ENCODE measurements at places on chromosomes 7 and 10. TPM values are rescaled to one million over a fixed set of nuclear protein-coding genes. Genes with fewer than 3 reads are reported as not detected.
A peak's percentile ranks its signal among the peaks of the same experiment; 100 is the strongest.

Gene PPP1R9A
- 14.5 TPM for total RNA-seq

Gene TRPV5
- not detected for total RNA-seq

Gene TACR2
- 2.2 TPM for total RNA-seq

Gene CTTNBP2
- total RNA-seq = 7.8 TPM

Gene TRRAP
- 37.9 TPM for total RNA-seq

Gene CFAP43
- 5.3 TPM for total RNA-seq

Gene PDE6C
- total RNA-seq = not detected

Gene PRLHR
- 0.20 TPM for total RNA-seq

DNA sequence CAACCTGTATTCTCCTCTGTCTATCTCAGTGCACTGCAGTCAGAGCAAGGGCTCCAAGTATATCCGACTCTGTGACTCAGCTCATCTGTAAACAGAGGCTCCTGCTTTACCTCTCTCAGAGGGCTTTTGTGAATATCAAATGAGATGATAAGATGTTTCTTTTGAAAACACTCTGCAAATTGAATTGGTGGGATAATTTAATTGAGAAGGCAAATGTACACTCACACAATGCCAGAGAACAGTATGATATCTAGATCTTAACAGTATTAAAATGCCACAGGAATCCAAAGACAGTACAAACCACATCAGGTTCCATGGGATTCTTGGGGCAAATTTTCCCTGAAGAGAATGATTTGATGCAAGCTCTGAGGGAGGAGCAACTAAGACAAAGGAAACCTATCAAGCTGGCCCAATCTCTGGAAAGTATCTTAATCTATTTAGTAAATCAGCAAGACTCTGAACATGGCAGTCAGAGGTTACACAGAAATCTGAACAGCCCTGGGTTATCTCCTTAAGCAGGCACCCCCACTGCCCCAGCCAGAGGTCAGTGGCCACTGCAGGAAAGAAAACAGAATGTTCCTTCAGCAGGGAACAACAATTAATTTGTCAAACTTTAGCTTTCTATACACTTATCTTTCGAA lies 45.9 kb downstream of the DOCK4 start:
- DNase-seq = no peak
- H3K4me1 ChIP-seq = peaks cover 9% of the 10 kb centered on the region
- no peaks in the 10 kb centered on the region for H3K27me3 ChIP-seq
- H3K36me3 ChIP-seq = no peaks in the 10 kb centered on the region
- H3K4me3 ChIP-seq = no peak overlapping the region

DNA sequence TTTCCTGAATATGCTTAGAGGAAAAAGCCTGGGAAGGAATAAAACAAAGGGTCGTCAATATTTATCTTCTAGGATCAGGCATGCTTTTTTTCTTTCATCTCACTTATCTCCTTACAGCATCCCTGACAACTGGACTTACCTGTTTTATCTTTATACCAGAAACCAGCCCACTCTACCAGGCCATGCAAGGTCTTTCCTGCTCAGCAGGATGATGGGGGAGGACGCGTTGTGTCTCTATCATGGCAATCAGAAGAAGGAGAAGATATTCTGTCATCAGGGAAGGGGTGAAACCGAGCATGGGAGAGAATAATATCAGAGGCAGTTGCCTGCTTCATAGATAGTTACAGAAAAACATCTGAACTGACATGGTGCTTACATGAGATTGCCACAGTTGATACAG lies 445.6 kb downstream of the DPP6 start:
- no peaks in the 10 kb centered on the region for H3K4me1 ChIP-seq
- H3K27ac ChIP-seq = no peak overlapping the region
- no peaks in the 10 kb centered on the region for H3K36me3 ChIP-seq
- no peak for DNase-seq
- no peak overlapping the region for H3K4me3 ChIP-seq

- H3K27me3 ChIP-seq = no peaks in the 10 kb centered on the region
- no peaks in the 10 kb centered on the region for H3K4me1 ChIP-seq
- H3K4me3 ChIP-seq = no peak overlapping the region
- H3K36me3 ChIP-seq = no peaks in the 10 kb centered on the region
- DNase-seq = no peak
- no peak overlapping the region for H3K27ac ChIP-seq
Observed at GRCh38 chr7:132723506-132724081, 147.3 kb upstream of the PLXNA4 start.

- no peaks in the 10 kb centered on the region for H3K27me3 ChIP-seq
- H3K27ac ChIP-seq = no peak overlapping the region
- no peaks in the 10 kb centered on the region for H3K36me3 ChIP-seq
- H3K4me3 ChIP-seq = no peak overlapping the region
Observed at GRCh38 chr7:18974803-18975202, 142.6 kb downstream of the TWIST1 start.

DNA sequence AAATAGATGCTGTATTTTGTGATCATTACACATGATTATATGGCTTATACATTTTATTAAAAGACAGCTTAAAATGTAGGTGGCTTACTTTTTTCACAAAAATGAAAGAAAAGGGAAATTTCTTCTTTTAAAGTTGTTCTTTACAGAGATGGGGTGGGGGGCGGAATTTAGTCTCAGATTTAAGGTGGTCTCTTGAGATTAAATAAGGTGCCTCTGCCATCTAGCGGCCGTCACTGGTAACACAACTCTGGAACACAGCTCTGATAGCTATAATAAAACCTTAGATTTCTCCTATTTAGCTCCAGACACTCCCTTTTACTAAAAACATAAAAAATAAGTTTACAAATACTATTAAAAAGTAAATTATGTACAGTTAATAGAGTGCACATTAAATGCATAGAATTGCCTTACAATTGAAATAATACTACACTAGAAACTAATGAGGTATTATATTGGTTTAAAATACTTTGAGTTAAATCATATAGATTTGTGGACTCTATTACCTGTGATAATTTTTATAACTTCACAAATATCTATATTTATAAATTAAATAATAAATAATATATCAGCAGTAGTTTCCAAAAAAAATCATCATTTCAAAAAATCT lies 210.9 kb downstream of the DGKB start:
- no peak overlapping the region for H3K27ac ChIP-seq
- H3K36me3 ChIP-seq = no peaks in the 10 kb centered on the region
- no peaks in the 10 kb centered on the region for H3K27me3 ChIP-seq
- H3K4me1 ChIP-seq = no peaks in the 10 kb centered on the region

DNA sequence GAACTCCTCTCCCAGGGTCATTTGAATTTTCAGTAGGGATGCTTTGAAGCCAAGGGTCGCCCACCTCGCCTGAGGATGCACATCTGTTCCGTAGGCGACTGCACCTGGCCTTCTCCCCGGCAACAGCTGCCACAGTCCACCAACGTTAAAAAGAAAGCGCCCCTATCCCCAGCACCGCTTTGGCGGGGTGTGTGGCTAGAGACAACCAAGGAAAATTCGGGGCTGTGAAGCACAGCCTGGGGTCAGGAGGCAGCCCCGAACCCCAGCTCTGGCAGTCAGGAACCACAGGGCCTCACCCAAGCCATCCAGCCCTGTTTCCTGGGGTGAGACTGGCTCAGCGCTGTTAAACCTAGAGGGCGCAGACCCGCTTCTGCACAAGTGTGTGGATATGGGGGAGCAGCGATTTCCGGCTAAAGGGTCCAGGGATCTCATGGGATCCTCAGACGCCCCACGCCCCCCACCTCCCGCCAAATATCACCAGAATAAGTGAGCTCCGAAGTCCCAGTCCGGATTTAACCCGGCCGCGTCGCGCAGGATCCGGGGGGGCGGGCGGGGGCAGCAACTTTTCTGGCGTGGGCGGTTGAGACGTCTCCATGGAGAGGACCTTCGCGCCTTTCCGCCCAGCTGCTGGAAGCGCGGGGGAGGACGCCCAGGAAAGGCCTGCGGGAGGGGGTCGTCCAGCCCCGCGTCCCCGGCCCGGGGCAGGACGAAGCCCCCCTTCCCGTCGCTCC lies 822 bp downstream of the ZC3HAV1L start:
- peak overlapping the region; percentile 83 for H3K27ac ChIP-seq
- H3K27me3 ChIP-seq = no peaks in the 10 kb centered on the region
- H3K36me3 ChIP-seq = no peaks in the 10 kb centered on the region
- H3K4me3 ChIP-seq = peak overlapping the region; percentile 76
- peak; percentile 63 for DNase-seq
- H3K4me1 ChIP-seq = peaks cover 2% of the 10 kb centered on the region

- H3K4me1 ChIP-seq = no peaks in the 10 kb centered on the region
- no peak overlapping the region for H3K4me3 ChIP-seq
- no peaks in the 10 kb centered on the region for H3K27me3 ChIP-seq
- H3K36me3 ChIP-seq = no peaks in the 10 kb centered on the region
- no peak overlapping the region for H3K27ac ChIP-seq
Observed at GRCh38 chr10:5467634-5468255, 31.6 kb downstream of the CALML5 start.

DNA sequence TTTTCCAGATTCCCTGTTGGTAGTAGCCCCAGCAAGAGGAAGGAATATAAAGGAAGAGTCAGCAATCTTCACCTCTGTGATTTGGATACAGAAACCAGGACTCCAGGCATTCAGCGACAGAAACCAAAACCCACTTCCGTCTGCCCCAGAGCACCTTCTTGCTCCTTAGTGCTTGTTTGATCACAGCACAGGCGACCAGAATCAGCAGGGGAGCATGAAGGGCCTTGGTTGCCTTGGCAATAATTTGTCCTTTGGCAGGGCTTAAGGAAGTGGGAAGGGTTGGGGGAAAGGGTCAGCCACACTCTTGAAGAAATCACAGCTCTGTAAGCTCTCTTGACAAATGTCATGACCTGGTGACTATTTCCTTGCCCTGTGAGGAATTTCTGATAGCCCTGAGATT lies 379.6 kb downstream of the OTUD1 start:
- H3K27me3 ChIP-seq = peaks cover 3% of the 10 kb centered on the region
- H3K4me3 ChIP-seq = no peak overlapping the region
- no peak overlapping the region for H3K27ac ChIP-seq
- no peaks in the 10 kb centered on the region for H3K4me1 ChIP-seq
- no peaks in the 10 kb centered on the region for H3K36me3 ChIP-seq

DNA sequence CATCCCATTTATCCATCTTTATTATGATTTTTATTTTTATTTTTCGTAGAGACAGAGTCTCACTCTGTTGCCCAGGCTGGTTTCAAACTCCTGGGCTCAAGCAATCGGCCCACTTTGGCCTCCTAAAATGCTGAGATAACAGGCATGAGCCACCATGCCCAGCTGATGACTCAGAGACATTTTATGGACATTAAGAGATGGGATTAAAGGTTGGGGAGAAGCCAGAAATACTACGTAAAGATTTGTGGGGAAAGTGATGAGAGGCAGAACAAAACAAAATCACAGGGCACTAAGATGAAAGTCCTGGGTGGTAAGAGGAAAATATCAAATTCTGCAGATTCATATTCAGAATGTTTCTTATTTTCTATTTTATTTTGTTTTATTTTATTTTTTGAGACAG lies 7.6 kb downstream of the WNT8B start:
- H3K27me3 ChIP-seq = no peaks in the 10 kb centered on the region
- no peak for DNase-seq
- H3K4me3 ChIP-seq = no peak overlapping the region

GRCh38 chr7:131878777-131879176 lies 322.3 kb upstream of the PODXL start:
- no peak overlapping the region for H3K27ac ChIP-seq
- no peak overlapping the region for H3K4me3 ChIP-seq
- H3K36me3 ChIP-seq = no peaks in the 10 kb centered on the region
- H3K4me1 ChIP-seq = no peaks in the 10 kb centered on the region
- H3K27me3 ChIP-seq = no peaks in the 10 kb centered on the region
- DNase-seq = no peak

GRCh38 chr10:111384556-111384955 lies 307.7 kb downstream of the ADRA2A start:
- no peaks in the 10 kb centered on the region for H3K36me3 ChIP-seq
- H3K27ac ChIP-seq = no peak overlapping the region
- H3K4me1 ChIP-seq = no peaks in the 10 kb centered on the region
- H3K4me3 ChIP-seq = no peak overlapping the region
- DNase-seq = no peak

DNA sequence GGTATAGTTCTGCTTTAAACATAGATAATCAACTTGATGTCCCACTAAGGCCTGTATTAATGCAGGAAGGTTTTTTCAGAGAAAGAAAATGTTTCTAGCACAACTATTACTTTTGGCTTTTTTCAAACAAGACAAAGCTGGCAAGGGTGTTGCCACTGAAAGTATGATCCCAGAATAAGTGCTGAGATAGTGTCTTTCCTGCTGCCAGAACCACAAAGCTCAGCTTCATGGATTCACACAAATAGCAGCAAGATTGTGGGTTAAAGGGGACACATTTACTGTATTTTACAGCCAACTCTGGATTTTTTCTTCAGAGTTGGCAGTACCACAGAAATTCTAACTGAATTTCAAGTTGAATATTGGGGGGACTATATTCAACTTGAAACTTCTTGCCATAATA lies 4.3 kb downstream of the NCOA4 start:
- peaks cover 16% of the 10 kb centered on the region for H3K4me1 ChIP-seq
- no peak for DNase-seq
- no peaks in the 10 kb centered on the region for H3K27me3 ChIP-seq
- H3K36me3 ChIP-seq = no peaks in the 10 kb centered on the region

- H3K4me1 ChIP-seq = peaks cover 3% of the 10 kb centered on the region
- peak overlapping the region; percentile 78 for H3K27ac ChIP-seq
- H3K27me3 ChIP-seq = no peaks in the 10 kb centered on the region
- peak overlapping the region; percentile 88 for H3K4me3 ChIP-seq
- DNase-seq = no peak
Observed at GRCh38 chr7:129187681-129188371, 607 bp upstream of the SMO start.

GRCh38 chr7:22856416-22856815 lies 33.8 kb upstream of the TOMM7 start:
- no peak overlapping the region for H3K27ac ChIP-seq
- peaks cover 6% of the 10 kb centered on the region for H3K4me1 ChIP-seq
- no peak for DNase-seq
- no peaks in the 10 kb centered on the region for H3K27me3 ChIP-seq
- H3K36me3 ChIP-seq = no peaks in the 10 kb centered on the region

DNA sequence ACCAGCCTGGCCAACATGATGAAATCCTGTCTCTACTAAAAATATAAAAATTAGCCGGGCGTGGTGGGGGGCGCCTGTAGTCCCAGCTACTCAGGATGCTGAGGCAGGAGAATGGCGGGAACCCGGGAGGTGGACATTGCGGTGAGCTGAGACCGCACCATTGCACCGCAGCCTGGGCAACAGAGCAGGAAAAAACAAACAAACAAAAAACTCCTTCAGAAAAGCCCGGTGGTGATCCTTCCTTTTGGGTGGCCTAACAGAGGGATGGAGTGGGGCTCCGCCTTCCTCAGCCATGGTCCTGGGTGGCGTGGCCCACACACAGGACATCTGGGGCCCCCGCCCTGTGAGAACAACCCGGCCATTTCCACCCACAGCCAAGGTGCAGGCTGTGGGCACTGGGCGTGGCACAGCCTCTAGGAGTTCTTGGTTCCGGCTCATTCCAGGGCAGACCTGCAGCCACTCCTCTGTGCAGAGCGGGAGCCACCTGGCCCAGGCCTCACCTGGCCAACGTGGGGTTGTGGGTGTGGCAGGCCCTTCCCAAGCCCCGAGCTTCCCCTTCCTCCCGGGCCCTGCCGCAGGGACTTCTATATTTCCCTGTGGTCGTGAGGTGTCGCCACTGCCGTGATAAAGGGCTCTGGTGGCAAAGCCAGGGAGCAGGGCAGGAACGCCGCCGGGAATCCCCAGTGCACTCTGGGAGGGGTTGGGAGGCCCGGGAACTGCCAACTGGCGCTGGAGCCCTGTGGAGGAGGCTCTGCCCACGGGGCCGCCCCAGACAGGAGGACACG lies 37.6 kb downstream of the GET4 start:
- no peaks in the 10 kb centered on the region for H3K36me3 ChIP-seq
- no peaks in the 10 kb centered on the region for H3K27me3 ChIP-seq
- no peak for DNase-seq
- no peak overlapping the region for H3K4me3 ChIP-seq
- H3K4me1 ChIP-seq = peaks cover 6% of the 10 kb centered on the region
- no peak overlapping the region for H3K27ac ChIP-seq

GRCh38 chr10:43961523-43962345 lies 313.1 kb upstream of the ZNF32 start:
- H3K36me3 ChIP-seq = no peaks in the 10 kb centered on the region
- no peaks in the 10 kb centered on the region for H3K27me3 ChIP-seq
- H3K27ac ChIP-seq = no peak overlapping the region
